Activated B cell treated with CpG ODN at 0.5 μM for 24 hours (primary cell): ENCODE measurements at places on chromosomes 12 and 14. TPM values are rescaled to one million over a fixed set of nuclear protein-coding genes. Genes with fewer than 3 reads are reported as not detected.

GRCh38 chr12:25552681-25553080 lies 402 bp downstream of the LMNTD1 start:
- DNase-seq, result no peak

GRCh38 chr12:53701518-53702264 lies 25.6 kb downstream of the CALCOCO1 start:
- peak; percentile 56 for DNase-seq

CFAP251 gene
- total RNA-seq, result 0.91 and 1.2 TPM in 2 replicates

IGF1 gene
- total RNA-seq, result 0.27 TPM in 1 of 2 replicates, not detected in the other

SLC38A4 gene
- not detected in 2 replicates for total RNA-seq

LPAR5 gene
- 27.7 and 30.4 TPM in 2 replicates for total RNA-seq
